ENCODE measurements at places on chromosomes 3 and 15. TPM values are rescaled to one million over a fixed set of nuclear protein-coding genes. Genes with fewer than 3 reads are reported as not detected.

The ADAMTSL3 gene
- 0.76 TPM for total RNA-seq

The CHST13 gene
- total RNA-seq = 0.98 TPM

The EAF2 gene
- total RNA-seq = 2.2 TPM

The LCTL gene
- not detected for total RNA-seq

The SUSD5 gene
- total RNA-seq = 4.1 TPM

The IL5RA gene
- total RNA-seq = not detected

The MUC13 gene
- 6.9 TPM for total RNA-seq

The GCSAM gene
- total RNA-seq = not detected

The DISP2 gene
- 1.3 TPM for total RNA-seq

The SLC2A2 gene
- not detected for total RNA-seq

The CILP gene
- total RNA-seq = 0.05 TPM

The DAPK2 gene
- 2.4 TPM for total RNA-seq

The RTP1 gene
- total RNA-seq = not detected

The LPCAT4 gene
- 64.5 TPM for total RNA-seq

The NR2E3 gene
- total RNA-seq = 0.38 TPM

The NPHP3 gene
- total RNA-seq = 9.7 TPM

The FBXO40 gene
- not detected for total RNA-seq

All from A549 treated with CpdA at 1 μM for 4 hours (cell line).